ENCODE measurements at places on chromosomes 2 and 18.

GRCh38 chr2:64876137-64876647 is 113.0 kb upstream of the SLC1A4 start:
- DNase-seq = no peak

GRCh38 chr18:26618135-26618534 is 69.8 kb upstream of the KCTD1 start:
- DNase-seq = no peak

- no peak for DNase-seq
These were observed 56.2 kb upstream of the TMEFF2 start for GRCh38 chr2:192250961-192251360.

- DNase-seq = no peak
These were observed 211.9 kb downstream of the BABAM2 start for GRCh38 chr2:28102455-28102874.

- no peak for DNase-seq
These were observed at the start of gene AMER3 for GRCh38 chr2:130755256-130756052. AMER3 (plus strand) TSS chr2:130755540; CDS start chr2:130762073, 6,533 bp downstream.

Data from T follicular helper cell (primary cell).